Retina (tissue), 1 donor: ENCODE measurements at places on chromosomes 1 and 21.

DNA sequence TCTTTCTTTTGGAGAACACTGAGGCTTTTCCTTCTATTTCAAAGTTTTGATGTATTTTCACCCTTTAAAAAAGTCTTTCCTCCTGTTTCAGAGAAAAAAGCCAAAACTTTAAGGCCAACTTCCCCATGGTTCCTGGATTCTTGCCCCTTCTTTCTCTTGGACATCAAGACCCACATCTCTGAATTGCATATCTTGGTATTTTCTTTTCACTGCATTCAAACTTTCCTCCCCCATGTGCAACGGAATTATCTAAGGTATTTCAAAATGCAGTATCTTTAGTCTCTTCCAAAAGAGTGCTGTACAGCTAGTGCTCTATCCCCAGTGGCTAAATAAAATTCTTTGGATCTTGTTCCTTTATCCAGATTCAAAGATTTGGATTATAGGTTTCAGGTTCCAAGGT is 81.1 kb upstream of the TSPAN2 start:
- no peak for DNase-seq

- DNase-seq = no peak
These were observed 179.1 kb upstream of the BEND5 start for GRCh38 chr1:48955774-48956173.

DNA sequence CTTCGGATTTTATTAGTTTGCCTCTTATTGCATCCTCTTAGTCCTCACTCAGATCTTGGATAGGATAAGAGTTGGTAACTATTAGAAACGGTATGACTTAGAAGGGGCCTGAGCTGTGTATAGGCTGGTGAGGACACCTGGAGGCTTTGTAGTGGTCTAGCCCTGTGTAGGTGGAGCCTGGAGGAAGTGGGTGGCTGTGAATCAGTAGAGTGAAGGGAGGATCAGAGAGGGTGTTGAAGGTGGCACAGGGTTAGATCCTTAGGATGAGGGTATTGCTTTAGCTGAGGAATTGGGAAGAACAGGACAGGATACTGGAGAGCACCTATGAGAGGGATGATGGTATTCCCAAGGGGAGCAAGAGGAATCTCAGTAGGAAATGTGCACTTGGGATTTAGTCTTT is 5.7 kb downstream of the VANGL1 start:
- no peak for DNase-seq

DNA sequence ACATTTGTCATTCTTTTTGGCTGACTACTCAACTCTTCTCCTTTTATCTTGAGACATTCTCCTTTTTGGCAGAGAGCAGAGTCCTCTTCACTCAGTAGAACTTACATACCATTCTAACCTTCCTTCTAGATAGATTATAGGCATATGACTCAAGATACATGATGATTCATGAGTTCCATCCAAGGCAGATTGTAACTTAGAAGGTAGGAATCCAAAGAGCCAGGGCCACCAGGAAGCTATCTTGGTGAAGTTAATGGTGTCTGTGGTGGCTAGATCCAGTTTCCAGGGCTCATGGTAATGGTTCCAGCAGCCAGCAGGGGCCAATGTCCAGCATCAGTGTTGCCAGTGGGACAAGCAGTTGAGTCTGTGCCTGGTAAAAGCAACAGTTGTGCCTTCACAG is 76.1 kb upstream of the KIAA0040 start:
- no peak for DNase-seq

GRCh38 chr1:192159781-192160180 is 1.5 kb downstream of the RGS18 start:
- DNase-seq = no peak

DNA sequence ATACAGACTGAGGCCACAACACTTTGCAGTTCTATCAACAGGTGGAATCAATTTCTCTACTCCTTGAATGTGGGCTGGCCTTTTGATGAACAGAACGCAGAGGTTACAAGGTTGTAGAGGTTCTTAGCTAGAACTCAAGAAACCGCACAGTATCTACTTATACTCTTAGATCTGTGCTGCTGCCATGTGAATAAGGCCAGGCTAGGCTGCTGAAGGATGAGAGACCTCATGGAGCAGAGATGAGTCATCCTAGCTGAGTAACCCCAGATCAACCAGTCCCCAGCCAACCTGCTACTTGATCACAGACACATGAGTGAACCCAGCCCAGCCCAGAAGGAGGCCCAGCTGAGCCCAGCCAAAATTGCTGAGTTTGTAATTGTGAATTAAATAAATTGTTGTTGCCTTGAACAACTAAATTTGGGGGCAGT is 35.3 kb upstream of the BCAR3 start:
- DNase-seq = no peak

DNA sequence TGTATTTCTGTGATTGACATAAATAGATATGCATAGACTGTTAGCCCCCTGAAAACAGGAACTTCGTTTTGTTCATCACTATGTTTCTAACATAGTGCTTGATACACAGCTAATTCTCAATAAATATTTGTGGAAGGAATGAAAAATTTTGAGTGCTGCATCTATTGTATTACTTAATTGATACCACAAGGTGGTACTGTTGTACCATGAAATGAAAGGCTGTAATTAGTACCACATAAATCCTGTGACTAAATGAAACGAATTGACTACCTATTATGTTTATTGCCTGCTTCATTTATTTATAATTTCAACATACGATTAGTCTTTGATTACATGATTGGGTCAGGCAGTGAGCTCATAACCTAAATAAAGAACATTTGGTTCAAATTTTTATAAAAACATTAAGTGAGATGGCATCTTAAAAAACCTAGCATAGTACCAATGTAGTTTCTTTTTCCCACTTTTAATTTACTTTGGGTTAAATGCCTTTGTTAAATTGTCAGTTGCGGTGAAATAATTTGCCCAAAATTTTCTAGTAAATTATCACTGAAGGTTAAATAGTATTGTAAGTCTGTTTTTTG is 15.0 kb upstream of the TGFB2 start:
- DNase-seq = no peak
